A549 treated with RU486 at 1 μM for 4 hours (cell line): ENCODE measurements at places on chromosomes 2 and 18. TPM values are rescaled to one million over a fixed set of nuclear protein-coding genes. Genes with fewer than 3 reads are reported as not detected.

MAP4K3 gene
- 17.1 to 24.5 TPM (median 22.8 TPM) in 5 replicates for total RNA-seq

ABCG8 gene
- not detected in 5 replicates for total RNA-seq

TUBA4B gene
- 0.18 to 0.69 TPM (median 0.35 TPM) in 5 replicates for total RNA-seq

RAD51AP2 gene
- total RNA-seq, result not detected in 5 replicates

MAL gene
- total RNA-seq, result not detected in 5 replicates

CRYBA2 gene
- 0.54 TPM in 1 of 5 replicates, not detected in the others for total RNA-seq
